Vagina (tissue), 2 donors: ENCODE measurements at places on chromosomes 1 and 21. TPM values are rescaled to one million over a fixed set of nuclear protein-coding genes. Genes with fewer than 3 reads are reported as not detected.

The SRRM1 gene
- total RNA-seq = 93.1 TPM

The TINAGL1 gene
- total RNA-seq = 142 TPM

GRCh38 chr1:194698908-194699318 lies 1512.5 kb upstream of the B3GALT2 start:
- H3K4me1 ChIP-seq = no peaks in the 10 kb centered on the region
- DNase-seq = no peak
- H3K27ac ChIP-seq = no peak overlapping the region
- no peaks in the 10 kb centered on the region for H3K36me3 ChIP-seq
- no peak overlapping the region for H3K4me3 ChIP-seq
- H3K27me3 ChIP-seq = no peaks in the 10 kb centered on the region

The BEND5 gene
- total RNA-seq = 8.6 TPM

The SYCP1 gene
- not detected for total RNA-seq

DNA sequence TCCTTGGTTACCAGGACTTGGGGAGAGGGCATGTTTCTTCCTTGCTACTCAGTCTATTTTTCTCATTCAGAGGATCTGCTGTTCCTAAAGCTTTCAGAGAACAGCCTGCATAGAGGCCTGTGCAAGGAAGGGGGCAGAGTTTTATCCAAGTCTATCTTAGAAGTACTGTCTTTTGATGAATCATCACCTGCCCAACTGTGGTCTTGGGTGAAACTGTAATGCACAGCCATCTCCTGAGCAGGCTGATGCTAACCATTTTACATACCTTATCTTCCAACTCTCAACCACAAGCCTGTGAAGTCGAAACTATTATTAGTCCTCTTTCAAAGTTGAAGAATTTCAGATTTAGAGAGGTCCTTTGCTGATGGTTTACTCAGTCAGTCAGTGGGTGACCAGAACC lies 368.0 kb downstream of the HHAT start:
- no peak for DNase-seq
- peaks cover 8% of the 10 kb centered on the region for H3K4me1 ChIP-seq
- H3K27me3 ChIP-seq = no peaks in the 10 kb centered on the region
- no peak overlapping the region for H3K27ac ChIP-seq

DNA sequence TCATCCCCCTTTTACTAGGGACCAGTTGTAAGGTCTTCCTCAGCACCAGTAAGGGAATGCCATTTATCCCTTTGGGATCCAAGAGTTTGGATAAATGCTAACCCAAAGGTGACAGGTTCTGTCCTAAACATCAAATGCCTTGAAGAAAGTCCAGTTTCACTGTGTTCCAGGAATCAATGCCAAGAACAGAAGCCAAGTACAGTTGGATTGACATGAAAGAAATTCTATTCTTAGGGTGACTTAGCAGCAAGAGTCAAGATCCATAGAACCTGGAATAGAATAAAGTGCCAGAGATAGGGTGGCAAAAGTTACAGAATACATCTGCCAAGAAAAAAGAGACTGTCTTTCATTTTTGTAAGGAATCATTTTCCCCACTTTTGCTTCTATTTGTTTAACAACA lies 94.9 kb upstream of the ADAMTS5 start:
- H3K4me3 ChIP-seq = no peak overlapping the region
- no peaks in the 10 kb centered on the region for H3K27me3 ChIP-seq
- no peak overlapping the region for H3K27ac ChIP-seq
- no peaks in the 10 kb centered on the region for H3K36me3 ChIP-seq
- no peaks in the 10 kb centered on the region for H3K4me1 ChIP-seq

- no peak overlapping the region for H3K27ac ChIP-seq
- H3K4me3 ChIP-seq = no peak overlapping the region
- no peaks in the 10 kb centered on the region for H3K4me1 ChIP-seq
- H3K27me3 ChIP-seq = no peaks in the 10 kb centered on the region
- DNase-seq = no peak
Observed at GRCh38 chr21:40162075-40162474, 294.8 kb downstream of the PCP4 start.

- H3K4me1 ChIP-seq = no peaks in the 10 kb centered on the region
- no peak overlapping the region for H3K27ac ChIP-seq
- no peaks in the 10 kb centered on the region for H3K27me3 ChIP-seq
- no peak overlapping the region for H3K4me3 ChIP-seq
Observed at GRCh38 chr1:208101661-208102431, 142.3 kb downstream of the PLXNA2 start.
